ENCODE measurements at places on chromosomes 7 and 10.

GRCh38 chr10:3233486-3233990 is 61.0 kb upstream of the PITRM1 start:
- DNase-seq: no peak

DNA sequence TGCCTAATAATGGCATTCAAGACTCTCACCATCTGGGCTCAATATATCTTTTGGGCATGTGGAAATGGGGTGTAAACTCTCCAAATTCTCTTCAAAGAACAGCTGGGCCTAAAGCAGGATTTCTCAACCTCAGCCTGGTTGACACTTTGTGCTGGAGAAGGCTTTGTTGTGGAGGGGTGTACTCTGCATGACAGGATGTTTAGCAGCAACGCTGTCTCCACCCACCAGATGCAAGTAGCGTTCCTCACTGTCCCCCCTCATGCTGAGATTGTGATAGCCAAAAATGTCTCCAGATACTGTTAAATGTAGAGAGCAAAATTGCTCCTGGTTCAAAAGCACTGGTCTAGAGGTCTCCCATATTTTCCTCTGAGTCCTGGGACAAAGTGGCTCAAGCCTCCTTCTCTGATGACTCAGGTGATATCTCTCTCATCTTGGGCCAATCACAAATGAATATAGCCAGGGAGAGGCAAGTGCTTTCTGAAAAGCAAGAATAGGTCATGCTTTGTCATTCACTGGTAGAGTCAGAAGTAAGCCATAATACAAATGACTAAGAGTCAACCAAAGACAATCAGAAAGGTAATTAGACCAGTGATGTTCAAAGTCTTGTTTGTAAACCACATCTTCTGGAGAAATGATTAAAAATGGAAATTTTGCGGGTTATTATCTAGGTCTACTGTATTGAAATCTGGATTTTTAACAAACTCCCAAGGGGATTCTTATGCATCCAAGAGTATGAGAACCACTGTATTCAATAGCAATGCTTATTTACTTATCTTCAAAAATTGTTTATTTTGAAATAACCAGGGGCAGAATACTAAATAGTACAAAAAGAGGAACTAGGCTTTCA is 330.8 kb downstream of the PTEN start:
- DNase-seq: peak; percentile 25

- DNase-seq: peak; percentile 46
Observed at GRCh38 chr7:55255496-55256445, 109.4 kb upstream of the LANCL2 start.

DNA sequence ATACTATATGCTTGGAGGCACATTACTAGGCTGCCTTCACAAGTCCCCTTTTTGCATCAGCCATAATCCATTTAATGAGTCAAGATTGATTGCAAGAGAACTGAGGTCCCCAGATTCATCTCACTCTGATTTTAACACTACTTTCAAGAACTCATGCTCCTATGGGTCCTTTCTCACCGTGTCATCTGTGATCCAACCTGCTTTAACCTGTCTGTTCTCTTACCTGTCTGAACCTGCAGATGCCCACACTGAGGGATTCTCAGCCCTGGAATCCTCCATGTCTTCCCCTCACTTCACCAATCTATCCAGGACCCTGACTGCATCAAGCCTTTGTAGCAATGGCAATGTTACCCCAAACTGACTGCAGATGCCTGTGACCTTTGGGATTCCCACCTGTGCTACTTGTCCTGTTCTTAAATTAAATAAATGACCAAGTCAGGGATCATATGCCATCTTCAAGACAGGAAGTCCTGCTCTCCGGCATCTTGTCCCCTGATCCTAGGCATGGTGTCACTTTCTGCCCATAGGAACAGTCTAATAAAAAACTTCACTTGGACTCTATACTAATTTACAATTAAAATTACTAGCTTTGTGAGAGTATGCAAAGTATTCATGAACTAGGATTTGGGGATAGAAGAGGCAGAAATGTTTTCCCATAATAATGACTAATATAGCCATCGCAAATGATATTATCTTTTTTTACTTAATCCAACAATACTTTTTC is 25.9 kb upstream of the GOT1 start:
- DNase-seq: no peak

DNA sequence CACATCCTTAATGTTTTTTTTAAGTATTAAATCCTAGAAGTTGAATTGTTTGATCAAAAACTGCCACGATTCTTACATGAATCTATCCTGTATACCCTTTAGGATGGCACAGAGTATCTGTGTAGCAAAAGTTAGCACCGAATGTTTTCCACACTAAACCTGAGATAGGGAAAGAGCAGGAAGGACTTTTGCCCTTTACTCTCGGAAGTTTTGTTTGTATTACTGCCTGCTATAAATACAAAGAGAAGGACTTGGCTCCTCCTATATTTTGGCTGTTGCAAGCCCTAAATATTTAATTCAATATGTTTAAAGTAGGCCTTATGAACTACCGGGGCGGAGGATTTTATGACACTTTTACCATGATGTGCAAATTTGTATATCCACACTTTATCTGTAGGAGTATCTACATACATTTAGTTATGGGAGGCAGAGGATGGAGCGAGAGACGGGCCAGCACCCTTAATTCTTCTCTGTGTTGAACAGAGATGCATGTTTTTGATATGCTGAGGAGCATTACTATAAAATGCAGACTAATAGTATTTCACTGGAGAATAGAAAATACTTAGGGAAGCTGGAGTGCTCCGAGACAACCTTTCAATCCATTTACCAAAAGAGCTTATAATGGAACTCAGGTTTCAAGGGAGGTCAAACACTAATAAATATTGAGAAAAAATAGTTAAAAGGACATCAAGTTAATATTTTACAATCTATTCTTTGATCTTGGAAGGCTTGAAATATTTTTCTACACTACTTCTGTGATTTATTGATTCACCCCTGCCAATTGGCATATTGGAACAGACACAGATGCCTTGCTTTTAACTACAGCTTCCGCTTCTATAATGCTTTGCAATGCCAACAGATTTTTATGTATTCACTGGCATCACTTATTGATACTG is 97.4 kb downstream of the CHN2 start:
- DNase-seq: no peak

DNA sequence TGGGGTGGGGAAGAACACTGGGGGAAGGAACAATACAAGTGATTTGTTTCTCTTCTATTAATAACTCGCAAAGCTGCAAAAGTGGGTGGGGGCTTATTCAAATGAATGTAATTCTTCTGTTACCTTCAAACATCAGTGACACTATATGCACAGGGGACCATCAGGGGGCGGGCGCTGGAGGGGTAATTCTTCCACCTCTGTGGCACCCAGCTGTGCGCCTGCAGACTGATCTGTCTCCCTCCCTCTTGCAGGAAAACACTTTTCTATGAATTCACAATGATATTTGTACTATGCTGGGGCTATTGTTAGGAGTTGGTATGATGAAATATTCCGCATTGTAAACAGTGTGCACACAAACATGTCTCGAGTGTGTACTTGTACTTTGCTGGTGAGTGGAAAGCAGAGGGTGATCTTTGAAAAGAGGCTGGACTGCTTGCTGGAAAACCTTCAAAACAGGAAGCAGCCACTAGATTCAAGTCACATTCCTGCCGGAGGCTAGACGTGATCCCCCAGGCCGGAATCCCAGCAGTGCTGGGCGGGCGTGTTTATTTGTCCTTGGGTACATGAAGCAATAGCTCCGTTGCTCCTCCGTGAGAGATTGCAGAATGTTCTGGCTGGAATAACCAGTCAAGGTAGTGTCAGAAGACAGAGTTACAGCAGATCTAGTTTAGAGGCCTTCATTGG is 15.8 kb upstream of the BNIP3 start:
- no peak for DNase-seq

Data from T-helper 9 cell (primary cell).